HTR-8/SVneo (cell line): ENCODE measurements at places on chromosomes 11 and 22.

- DNase-seq, result no peak
Observed at GRCh38 chr11:60985501-60985900, 14.0 kb downstream of the CD6 start.

DNA sequence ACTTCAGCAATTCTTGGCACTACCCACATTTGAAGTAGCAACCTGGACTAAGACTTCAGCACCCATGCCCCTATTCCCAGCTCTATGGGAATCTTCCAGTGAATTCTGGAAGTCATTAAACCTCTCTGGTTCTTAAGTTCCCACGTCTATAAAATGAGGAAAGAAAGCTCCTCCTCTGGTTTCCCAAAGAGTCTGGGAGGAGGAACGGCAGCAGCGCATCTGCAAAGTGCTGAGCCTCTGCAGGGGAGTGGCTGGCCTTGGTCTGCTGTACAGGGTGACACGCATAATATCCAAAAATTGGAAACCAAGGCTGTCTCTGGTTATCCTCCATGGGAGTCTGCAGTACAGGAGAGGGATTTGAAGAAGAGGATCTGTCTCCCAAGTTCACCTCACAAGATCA is 73.6 kb upstream of the TP53I11 start:
- DNase-seq, result no peak

- no peak for DNase-seq
Observed at GRCh38 chr22:34437140-34437539, 516.9 kb upstream of the LARGE1 start.

DNA sequence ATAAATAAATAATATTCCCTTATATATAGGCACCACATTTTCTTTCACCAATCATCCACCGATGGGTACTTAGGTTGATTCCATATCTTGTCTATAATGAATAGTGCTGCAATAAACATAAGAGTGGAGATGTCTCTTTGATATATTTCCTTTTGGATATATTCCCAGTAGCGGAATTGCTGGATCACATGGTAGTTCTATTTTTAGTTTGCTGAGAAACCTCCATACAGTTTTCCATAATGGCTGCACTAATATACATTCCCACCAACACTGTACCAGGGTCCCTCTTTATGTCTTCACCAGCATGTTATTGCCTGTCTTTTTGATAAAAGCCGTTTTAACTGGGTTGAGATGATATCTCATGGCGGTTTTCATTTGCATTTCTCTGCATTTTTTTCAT is 23.6 kb downstream of the PAMR1 start:
- no peak for DNase-seq

GRCh38 chr22:42929838-42930155 is 72.7 kb upstream of the ARFGAP3 start:
- no peak for DNase-seq

- DNase-seq, result peak; percentile 45
Observed at GRCh38 chr11:13183094-13183825, 94.3 kb upstream of the BMAL1 start.

DNA sequence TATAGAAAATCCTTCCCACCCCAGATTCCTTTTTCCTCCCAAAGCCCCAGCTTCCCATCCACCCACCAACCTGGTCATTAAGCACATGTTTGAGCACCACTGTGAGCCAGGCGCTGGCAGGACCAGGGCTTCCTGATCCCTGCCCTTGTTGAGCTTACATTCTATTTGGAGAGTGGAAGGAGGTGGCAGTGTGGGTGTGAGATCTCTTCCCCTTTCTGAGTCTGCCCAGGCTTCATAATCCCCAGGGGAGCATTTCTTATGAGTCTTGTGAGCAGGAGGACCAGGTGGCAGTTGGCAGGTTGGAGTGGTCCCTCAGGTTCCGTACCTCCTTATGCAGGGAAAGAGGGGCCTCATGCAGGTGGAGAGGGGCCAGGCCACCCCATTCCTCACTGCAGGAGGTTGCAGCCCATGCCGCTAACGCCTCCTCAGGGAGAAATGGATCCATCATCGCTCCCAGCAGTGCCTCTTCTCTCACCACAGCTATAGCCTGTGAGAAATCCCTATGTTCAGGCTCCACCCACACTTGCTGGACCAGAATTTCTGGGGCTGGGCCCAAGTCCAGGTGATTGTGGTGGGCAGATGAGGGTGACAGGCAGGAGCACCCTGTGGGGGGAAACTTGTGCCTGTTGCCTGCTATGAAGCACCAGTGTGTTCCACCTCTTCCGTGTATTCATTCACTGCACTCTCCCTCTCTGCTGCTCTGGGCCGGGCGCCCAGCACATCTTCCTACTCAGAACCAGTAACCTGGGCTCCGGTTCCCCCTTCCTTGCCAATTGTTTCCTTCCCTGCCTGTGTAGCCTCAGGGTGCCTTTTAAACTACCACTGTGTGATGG is 23.5 kb downstream of the UBE2L3 start:
- DNase-seq, result no peak

DNA sequence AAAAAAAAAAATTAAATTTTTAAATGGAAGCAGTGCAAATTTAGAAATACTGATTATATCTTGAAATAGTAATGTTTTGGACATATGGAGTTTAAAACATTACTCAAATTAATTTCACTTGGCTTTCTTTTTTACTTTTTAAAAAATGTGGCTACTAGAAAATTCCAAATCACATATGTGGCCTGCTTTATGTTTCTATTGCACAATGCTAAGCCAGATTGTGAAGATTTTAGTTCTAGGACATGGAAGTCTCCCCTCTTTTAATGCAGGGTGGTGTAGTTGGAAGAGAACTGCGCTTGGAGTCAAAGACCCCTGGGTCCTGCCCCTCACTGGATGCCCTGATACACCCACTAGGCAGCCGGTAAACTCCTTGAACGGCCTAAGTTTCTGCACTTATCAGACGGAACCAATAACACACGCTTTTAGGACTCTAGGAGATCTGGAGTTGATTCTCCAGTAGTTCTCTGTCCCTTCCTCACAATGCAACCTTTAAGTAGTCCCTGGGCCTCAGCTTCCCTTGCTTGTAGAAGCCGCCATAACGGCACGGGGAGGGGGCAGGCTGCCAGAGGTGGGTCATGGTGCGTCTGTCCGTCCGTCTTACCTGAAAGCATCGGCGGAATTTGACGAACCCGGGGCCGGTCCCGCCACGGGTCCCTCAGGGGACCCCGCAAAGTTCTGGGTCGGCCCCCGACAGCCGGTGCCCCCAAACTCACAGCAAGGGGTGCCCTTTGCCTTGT is 505 bp downstream of the FAM227A start:
- no peak for DNase-seq

DNA sequence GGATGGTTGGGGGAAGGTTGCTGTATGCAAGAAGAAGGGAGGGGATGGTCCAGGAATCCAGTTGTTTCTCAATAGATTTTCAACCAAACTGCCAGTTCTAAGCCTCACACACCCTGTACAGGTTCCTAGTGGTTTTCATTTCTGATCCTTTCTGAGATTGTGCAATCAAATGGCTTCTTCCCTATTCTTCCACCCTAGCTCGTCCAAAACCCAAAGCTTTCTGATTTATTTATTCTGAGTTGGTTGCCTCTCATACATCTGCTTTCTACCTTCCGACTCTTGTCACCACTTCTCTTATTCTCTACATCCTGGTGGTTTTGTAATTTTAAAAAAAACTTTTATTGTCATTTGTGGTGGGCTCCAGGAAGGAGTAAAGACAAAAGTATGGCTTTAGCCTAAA is 12.6 kb downstream of the OR5A2 start:
- DNase-seq, result no peak

- DNase-seq, result no peak
Observed at GRCh38 chr11:65774525-65775306, 6.1 kb downstream of the AP5B1 start.

DNA sequence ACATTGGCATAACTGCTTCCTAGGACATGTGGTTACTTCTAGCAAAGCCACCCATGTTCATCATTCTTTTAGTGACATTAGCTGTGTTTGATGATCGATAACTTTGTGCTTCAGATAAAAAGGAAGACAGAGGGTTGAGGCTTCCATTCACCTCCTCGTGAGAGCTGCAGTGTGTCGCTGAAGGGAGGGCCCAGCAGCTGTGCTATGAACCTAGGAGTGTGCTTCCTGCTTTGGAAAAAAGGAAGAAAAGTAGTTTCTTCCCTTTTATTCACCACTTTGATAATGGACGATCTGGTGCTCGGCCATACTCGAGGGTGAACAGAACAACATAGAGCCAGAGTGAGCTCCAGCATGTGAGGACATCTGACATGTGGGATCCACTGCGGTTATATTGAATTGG is 6.1 kb upstream of the RFPL2 start:
- DNase-seq, result no peak

- DNase-seq, result no peak
Observed at GRCh38 chr11:29452146-29452545, 564.7 kb downstream of the KCNA4 start.

DNA sequence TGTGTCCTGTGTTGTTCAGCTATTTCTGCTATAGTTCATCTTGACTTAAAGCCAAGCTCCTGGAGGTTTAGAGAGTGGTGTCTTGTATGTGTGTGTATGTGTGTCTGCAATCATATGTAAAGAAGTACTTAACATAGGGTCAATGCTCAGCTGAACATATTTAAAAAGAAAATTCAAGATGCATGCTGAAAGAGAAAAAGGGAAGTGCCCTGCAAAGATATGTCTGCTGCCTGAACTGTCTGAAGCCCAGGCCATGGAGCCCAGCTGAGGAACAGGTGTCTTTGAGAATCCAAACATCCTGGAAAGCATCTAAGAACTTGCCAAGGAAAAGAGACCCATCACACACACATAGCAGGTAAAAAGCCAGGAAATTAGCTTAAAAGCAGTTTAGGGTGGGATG is 6.6 kb downstream of the TCN1 start:
- no peak for DNase-seq

DNA sequence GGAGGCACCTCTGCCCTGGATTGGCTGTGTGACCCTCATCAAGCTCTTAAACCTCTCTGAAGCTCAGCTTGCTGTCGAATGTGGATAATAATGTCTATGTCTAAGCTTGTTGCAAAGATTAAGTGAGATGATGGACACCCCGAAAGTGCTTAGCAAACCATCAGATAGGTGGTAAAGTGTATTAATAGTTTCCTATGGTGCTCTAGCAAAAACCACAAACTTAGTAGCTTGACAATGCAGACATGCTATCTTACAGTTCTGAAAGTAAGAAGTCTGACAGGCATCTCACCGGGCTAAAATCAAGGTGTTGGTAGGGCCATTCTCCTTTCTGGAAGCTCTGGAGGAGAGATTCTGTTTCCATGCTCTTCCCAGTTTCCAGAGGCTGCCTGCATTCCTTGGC is 106.5 kb upstream of the CSNK2A3 start:
- no peak for DNase-seq

DNA sequence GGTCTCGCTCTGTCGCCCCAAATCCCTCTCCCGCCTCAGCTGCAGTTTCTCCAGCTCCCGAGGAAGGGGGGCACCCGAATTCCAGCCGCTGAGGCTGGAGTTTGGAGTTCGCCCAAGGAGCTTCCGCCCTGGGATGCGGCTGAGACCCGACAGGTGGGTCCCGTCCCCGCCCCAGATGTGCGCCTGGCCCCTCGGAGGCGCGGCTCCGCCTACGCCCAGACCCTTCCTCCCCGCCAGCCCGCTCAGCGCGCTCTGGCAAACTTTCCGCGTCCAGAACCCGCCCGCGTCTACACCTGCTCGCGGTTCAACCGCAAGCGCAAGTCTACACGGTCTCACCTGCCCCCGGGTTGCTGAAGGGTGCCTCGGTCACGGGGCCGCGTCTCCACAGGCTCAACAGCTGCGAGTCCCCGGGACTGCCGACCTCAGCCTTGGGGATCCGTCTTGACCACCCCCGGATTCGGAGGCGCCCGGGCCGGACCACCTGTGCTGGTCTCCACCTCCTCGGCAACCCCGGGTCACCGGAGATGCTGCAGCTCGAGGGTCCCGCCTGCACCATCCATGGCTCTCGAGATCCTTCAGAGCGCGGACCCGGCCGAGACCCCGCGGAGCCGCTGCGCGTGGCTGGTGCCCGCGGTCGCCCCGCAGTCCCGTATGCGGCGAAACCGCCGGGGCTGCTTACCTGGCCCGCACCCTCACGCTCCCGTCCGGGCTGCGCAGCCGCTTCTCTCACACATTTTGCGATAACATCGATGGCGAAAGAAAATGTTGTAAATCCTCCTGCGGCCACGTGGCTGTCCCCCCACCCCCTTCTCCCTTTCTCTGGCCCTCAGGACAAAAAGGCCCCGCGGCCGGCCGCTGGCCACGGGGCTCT is 63.6 kb downstream of the NFAM1 start:
- DNase-seq, result no peak

- no peak for DNase-seq
Observed at GRCh38 chr11:78208257-78209165, 19.8 kb downstream of the USP35 start.

DNA sequence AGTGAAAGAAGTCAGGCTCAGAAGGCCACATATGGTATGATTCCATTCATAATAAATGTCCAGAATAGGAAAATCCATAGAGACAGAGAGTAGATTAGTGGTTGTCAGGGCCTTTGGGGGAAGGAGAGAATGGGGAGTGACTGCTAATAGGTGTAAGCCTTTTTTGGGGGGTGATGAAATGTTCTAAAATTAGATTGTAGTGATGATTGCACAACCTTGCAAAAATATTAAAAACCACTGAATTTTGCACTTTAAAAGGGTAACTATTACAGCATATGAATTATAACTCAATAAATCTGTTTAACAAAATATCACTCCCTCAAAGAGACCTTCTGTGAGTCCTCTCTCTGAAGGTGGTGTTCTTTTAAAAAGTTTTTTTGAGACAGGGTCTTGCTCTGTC is 72.3 kb upstream of the GRK3 start:
- no peak for DNase-seq

DNA sequence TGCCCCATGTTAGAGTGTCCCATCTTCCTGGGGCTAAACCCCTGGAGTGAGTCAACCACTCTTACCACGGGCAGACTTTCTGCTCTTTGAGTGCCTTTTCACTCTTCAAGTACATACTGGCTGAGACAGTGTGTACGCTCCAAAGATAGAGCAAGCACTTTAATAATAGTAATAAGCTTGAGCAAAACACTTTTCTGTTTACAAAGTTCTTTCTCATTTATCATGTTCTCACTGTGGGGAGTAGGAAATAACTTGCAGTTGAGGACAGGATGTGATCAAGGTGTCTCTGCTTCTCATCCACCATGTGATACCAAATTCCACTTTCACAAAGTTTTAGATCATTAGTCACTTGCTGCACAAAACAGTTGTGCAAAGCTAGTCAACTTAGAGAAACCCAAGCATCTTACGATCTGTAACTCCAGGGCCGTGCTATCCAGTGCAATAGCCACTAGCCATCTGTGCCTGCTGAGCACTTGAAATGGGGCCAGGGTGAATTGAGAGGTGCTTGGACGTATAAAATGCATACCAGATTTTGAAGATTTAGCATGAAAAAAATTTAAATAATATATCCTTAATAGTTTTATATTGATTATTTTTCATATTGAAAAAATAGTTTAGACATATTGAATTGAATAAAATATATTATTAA is 135.3 kb downstream of the KIF18A start:
- DNase-seq, result peak; percentile 3
